ENCODE measurements at places on chromosomes 7 and 10.

DNA sequence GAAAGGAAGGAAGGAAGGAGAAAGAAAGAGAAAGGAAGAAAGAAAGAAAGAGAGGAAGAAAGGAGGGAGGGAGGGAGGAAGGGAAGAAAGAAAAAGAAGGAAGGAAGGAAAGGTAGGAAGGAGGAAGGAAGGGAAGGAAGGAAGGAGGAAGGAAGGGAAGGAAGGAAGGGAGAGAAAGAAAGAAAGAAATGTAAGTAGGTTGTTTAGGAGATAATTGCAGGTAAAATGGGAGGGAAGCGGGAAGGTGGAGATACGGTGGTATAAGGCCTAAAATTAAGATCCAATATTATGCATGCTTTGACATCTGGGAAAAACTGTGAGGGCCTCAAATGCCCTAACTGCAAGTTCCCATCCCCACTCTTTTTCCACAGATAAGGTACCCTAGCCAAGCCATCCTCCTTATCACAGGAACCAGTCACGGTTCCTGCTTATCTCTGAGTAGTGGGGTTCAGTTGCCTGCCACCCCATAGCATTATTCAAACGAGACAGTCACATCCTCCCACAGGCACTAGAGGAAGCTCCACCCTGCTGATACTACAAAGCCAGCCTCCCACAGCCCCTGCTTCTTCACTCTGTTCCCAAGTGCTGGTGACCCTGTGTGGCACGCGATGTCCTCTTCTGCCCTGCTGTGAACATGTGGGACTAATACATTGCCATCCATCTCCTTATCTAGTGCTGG, 28.7 kb downstream of the ST8SIA6 start:
- DNase-seq = no peak

DNA sequence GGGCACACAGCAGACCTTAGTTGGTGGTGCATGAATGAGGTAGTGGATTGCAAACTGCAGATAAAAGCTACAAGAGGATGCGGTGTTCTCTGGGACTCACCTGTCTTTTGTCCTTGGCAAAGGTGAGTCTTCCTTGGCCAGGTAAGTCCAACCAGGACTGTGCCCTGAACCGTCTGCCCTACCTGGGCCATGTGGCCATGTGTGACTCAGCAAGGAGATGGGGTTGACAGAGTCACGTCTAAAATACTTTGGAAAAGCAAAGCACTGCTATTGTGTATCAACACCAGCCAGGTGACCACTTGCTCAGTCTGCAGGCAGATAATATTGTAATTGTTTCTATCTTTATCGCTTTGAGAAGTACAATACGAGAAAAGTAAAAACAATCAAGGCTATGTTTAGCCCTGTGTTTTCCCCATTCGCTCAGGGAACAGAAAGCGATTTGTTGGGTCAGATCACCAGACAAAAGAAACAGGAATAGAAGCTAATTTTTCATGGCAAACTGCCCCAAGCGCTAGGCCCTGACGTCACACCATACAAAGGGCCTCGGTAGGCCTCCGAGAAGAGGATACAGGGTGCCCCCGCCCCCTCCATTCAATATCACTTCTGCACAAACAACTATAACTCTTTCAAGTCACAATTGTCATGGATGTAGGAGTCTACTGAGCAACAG, 57.3 kb downstream of the FAM53B start:
- DNase-seq = no peak

GRCh38 chr7:94908323-94909178, 1.2 kb downstream of the PPP1R9A start:
- no peak for DNase-seq

- no peak for DNase-seq
Observed at GRCh38 chr7:139523968-139524815, 707 bp downstream of the CLEC2L start.

DNA sequence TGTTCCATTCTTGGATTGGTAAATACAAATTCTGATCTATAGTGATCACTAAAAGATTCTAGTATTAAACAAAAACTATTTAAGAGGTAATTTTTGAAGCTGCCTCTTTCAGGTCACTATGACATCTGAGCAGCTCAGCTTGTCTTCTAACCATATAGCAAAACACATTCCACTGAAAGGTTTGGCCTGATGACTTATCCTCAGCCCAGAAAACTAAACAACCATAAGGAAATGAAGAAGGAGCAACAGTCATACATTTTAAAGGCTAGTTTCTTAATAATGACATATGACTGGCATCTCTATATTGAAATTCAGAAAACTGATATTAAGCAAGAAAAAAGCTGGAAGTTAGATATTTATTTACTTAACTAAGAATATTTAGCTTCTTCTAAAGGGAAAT, 24.6 kb downstream of the NT5C2 start:
- DNase-seq = no peak

DNA sequence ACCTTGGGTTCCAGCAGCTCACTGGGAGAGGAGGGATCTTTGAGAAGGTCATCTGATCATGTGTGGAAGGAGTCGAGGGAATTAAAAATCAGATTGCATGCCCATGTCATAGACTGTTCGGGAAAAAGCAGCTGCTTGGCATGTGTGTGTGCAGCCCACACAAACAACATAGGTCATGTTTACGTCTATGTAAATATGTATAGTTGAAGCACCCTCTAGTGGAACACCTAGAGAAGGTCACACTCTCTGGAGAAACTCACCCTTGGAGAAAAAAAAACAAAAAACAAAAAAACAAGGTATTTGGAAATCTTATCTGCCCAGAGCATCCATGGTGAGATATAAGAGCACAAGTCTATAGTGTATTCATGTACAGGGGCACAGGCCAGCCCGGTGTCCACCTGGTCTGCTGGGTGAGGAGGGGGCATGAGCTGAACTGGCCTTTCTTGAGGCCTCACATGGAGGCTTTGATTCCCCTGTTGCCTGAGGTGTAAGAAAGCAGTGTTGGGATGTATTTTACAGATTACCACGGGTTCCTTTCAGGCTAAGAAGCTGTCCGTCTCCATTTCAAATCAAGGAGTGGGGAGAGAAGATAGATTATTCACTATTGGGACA, 98.0 kb downstream of the NPY start:
- no peak for DNase-seq

DNA sequence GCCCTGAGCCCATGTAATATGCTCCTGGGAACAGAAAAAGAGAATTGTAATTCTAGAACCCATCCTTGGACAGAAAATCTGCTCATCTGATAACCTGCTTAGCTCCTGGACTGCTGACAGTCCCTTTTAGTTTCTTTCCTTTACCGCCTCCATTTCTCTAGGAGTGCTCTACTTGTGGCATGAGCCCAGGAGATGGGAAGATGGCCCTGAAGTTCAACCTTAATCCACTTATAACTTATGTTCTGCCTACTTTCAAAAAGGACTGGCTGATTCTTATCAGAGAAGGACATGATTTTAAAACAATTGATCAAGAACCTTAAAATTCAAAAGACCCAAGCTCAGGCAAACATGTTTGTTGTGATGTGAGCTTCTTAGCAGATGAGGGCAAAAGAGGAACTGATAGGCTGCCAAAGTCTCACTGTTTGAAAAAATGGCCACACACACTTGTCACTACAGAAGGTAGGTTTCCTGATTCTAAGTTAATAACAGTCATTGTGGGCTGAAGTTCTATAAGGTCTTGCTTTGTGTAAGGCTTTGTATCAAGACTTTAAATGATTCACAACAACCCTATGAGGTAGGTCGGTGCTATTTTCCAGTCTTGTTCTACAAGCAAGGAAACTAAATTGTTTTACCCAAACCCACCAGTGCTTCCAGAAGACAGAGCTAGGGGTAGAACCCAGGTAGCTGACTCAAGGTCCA, 94.3 kb upstream of the AFAP1L2 start:
- no peak for DNase-seq

GRCh38 chr10:116011929-116012328, 261.1 kb downstream of the GFRA1 start:
- no peak for DNase-seq

DNA sequence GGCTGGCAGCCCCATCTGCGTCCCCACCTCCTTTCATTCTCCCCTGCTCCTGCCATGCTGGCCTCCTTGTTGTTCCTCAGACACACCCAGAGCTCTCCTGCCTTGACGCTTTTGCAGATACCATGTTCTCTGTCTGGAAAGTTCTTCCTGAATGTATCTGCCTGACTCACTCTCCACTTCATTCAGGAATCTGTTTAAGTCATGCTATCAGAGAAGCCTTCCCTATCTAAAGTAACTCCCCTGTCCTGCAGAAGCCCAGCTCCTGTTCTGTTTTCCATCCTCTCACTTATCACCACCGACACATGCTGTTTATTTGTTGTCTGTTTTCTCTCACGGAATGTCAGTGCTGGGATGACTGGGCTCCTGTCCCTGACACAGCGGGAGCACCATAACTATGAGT, 82.0 kb downstream of the AFAP1L2 start:
- no peak for DNase-seq

GRCh38 chr7:128215739-128216138, 25.3 kb upstream of the LEP start:
- no peak for DNase-seq

GRCh38 chr7:106057962-106058927, 53.9 kb downstream of the SYPL1 start:
- no peak for DNase-seq

- no peak for DNase-seq
Observed at GRCh38 chr7:108839076-108839475, 269.4 kb downstream of the DNAJB9 start.

GRCh38 chr10:118332948-118333710, 9.0 kb downstream of the FAM204A start:
- no peak for DNase-seq

DNA sequence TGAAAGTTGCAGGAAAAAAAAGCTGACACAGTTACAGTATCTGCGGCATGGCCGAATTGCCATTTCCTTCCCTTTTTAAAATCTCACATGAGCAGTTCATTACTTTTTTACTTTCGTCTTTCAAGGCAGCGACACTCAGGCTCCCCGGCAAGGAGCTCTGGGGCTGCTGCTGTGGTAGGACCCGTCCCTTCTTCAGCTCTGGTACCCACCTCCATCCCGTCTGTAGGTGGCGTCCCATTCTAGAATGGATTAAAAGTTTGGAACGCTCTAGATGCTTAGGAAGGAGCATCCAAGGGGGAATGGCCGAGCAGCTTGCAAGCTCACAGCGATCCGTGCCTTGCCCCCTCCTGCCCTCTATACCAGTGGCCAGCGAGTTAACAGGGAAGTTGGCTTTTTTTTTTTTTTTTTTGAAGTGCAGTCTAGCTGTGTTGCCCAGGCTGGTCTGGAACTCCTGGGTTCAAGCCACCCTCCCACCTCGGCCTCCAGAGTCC, 22.8 kb upstream of the TTYH3 start:
- no peak for DNase-seq

DNA sequence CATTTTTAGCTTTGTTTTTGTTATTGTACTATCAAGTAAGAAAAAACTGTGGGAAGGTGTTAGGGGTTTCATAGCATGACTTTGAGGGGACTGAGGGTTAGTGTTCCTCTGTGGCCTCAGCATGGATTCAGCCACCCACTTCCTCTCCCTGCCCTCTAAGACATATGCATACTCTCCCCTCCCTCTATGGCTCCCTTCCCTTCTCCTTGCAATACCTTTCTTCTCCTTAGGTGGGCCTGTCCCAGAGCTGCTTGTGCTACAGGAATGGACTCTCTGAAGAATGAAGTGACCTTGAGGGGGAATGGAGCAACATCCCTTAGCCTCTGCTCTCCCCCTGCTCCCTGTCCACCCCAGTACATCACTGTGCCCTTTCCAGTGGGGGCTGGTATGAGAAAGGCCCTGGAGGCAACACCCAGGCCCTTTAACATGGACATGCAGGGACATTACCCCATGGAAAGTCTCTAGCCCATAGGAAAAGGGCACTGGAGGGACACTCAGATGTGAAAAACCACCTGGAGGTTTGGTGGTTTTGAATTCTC, 22.4 kb downstream of the CDH23 start:
- DNase-seq = no peak

GRCh38 chr7:27527348-27527714, 135.4 kb downstream of the HIBADH start:
- no peak for DNase-seq

DNA sequence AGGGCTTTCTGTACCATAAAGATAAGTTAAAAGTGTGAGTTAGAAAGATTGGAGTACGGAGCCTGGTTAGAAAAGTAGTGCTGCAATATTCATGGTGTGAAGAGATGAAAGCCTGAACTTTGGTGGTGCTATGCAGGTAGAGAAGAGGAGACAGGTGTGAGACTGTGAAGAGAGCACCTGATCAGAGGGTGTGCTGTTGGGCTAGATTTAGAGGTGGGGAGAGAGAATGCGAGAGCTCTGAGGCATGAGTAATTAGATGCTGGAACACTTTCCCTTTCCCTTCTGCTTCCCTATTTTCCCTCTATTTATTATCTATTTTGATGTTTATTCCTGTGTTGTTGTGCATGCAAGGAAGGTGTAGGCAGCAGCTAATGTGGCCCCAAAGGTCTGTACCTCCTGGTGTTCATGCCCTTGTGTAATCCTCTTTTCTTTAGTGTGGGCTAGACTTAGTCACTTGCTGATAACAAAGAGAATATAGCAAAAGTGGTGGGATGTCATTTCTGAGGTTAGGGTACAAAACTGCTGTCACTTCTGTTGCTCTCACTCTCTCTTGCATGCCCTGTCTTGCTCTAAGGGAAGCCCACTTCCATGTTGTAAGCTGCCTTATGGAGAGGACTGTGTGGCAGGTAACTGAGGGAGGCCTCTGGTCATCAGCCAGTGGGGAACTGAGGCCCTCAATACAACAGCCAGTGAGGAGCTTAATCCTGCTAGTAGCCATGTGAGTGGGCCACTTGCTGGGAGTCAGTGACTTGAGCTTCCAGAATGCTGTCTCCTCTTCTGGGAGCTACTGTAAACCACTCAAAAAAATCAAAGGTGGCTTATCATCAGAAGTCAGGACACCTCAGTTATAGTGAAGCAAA, 2.6 kb upstream of the ATXN7L1 start:
- DNase-seq = no peak

DNA sequence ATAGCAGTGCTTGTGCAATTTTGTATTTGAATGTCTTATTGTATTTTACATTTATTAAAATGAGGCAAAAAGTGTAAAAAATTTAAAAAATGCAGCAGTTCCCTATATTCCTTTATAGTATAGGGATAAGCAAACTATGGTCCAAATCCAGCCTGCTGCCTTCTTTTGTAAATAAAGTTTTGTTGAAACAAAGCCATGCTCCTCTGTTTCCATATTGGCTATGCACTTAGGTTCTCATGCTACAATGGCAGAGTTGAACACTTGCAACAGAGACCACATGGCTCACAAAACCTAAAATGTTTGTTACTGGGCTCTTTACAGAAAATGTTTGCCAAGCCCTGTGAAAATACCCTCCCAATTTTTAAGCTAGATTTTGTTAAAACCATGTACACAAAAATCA, 50.1 kb downstream of the ARHGAP12 start:
- no peak for DNase-seq

GRCh38 chr10:35322636-35323035, 13.7 kb upstream of the CCNY start:
- no peak for DNase-seq
